ENCODE measurements at places on chromosomes 3 and 15.

DNA sequence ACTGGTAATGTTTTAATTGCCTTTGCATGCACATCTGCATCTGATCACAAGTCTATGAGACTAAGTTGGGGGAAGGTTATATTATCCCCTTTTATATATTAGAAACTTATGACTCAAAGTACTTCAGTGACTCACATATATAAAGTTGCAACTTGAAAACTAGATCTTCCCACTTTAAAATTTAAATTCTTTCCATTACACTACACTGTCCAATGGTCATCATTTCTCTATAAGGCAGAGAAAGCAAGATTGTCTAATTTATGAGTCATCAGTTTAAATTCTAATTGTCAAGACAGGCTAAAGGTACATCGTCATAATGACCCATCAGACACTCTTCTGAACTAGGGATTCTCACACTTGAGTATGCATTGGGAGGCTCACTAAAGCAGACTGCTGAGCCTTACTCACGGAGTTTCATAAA lies 37.9 kb downstream of the CPA3 start:
- no peak for DNase-seq

DNA sequence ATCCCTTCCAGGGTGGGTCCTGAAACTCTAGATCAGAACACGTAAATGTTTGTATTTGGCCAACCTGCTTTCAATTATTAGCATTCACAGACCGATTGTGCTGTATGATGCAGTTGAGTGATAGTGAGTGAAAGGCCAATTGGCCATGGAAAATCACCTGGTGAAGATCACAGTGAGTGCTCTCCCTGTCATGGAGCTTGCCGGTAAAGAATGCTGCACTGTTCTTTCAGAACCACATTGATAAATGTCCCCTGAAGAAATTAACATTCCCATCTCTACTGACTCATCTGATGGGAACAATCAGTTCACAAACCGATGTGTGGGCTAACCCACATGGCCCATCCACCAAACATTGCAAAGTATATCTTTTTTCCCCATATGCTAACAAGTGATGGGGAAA lies 324.8 kb upstream of the TBL1XR1 start:
- no peak for DNase-seq

DNA sequence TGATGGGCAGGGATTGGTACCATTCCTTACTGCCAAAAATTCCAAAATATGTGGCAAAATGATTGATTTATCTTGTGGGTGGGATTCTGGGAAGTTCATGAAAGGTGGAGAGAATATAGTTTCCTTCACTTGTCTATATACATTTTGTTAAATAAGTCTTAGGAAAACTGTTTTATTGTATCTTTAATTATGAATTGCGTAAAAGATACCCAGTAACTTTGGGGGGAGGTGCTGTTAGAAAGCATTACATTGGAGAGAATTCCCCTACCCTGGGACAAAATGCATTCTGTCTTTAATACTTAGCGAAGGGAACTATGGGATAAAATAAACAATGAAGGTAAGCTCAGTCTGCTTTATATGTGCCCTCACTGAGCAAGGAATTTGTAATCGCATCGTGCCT lies 4.6 kb downstream of the SETD5 start:
- DNase-seq: no peak

DNA sequence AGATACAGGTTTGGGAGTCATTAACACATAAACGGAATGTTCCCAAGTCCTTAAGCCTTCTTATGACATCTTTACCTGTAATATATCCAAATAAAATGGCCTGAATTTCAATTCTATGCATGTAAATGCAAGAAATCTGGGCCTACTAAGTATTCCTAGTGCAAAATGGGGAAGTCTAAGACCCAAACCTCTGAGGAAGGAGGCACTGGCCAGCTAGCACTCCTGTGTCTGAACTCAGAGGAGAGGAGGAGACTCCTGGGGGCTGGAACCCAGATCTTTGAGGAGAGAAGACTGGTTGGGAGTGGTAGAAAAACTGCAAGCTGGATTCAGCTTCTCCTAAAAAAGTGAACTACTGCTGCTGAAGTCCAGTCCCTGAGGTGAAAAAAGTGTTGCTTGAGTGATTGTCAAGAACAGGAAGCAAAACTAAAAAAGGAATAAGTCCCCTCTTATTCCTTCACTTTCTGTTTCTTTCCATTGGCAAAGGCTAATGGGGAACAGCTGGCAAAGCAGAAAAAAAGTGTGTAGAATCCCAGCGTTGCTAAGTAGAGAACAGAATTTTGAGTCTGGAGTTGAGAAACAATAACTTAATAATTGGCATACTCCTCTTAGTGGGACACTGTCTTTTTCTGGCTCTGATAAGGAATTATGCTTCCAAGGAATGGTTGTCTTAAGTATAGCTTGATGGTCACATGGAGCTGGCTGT lies 54.8 kb upstream of the ATP2C1 start:
- DNase-seq: no peak

DNA sequence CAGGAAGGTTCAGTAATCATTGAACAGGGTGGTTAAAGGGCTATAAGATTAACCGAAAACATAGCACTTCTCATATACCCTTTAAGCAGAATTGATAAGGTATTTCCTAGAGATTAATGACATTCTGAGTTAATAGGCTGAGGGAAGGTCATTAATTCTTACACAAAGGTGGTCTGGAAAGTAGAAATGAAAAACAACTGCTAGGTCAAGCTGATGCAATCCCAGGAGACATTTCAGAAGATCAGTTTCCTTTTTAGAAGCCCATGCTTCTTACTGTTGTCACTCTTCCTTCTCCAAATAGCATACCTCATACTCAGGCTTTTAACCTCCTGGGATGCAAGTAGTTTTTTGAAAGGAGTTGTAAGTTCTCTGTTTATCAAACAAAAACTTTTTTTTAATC lies 8.8 kb downstream of the FILIP1L start:
- no peak for DNase-seq

DNA sequence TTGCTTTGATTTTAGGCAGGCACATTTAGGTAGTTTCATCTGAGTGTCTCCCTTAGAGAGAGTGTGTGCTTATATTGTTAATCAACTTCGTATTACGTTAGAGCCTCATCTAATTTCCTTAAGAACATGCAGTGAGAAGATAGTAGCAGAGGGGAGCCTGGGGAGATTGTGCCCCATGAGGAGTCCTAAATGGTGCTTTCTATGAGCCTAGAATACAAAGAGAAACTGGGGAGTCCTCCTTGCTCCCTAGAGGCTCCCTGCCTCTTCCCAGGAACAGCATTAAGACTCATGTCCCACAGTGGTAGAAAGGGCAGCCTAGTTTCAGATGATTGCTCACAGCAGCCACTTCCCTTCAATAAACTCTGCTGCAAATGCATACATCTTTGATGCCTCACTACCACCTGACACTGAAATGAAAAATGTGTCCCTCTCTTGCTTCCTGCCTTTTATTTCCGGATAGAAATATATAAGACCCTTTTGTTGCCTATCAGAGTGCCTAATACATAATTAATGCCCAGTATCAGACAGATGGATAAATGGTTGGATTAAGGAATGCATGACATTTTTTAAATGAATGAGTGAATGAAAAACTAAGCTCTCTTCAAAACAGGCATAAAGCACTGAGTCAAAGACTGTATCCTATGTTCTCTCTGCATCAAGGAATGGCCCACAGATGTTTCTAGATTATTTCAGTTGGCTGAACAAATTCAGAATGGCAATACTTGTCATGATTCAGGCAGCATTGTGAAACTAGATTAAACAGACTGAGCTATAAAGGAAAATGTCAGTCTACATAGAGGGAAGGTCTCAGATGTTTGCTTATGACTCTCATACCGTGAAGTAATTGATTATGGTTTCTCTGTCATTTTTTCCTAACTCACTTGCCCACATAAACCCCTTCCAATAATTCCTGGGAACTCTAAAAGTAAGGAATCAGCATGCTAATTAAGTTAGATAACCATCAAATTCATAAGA lies 362.1 kb downstream of the LRRC3B start:
- DNase-seq: no peak

GRCh38 chr3:34863485-34863884 lies 775.8 kb upstream of the ARPP21 start:
- DNase-seq: no peak

DNA sequence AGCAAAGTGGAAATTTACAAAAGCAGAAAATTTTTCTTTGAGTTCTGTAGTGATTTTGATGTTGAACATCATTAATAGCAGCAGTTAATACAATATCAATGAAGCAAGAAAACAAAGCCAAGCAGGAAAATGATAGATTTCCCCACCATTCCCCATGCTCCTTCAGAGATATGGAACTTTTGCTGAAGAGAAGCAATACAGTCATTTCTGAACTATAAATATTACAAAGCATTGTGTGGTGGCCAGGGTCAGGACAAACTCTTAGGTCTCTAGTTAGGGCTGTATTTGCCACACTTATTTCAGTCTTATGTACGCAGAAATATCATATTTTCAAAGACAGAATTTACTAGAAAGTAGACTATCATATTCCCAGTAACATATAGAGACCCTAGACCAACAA lies 88.8 kb upstream of the P3H2 start:
- no peak for DNase-seq

- DNase-seq: no peak
These were observed 4.4 kb downstream of the CERS3 start for GRCh38 chr15:100524326-100524725.

DNA sequence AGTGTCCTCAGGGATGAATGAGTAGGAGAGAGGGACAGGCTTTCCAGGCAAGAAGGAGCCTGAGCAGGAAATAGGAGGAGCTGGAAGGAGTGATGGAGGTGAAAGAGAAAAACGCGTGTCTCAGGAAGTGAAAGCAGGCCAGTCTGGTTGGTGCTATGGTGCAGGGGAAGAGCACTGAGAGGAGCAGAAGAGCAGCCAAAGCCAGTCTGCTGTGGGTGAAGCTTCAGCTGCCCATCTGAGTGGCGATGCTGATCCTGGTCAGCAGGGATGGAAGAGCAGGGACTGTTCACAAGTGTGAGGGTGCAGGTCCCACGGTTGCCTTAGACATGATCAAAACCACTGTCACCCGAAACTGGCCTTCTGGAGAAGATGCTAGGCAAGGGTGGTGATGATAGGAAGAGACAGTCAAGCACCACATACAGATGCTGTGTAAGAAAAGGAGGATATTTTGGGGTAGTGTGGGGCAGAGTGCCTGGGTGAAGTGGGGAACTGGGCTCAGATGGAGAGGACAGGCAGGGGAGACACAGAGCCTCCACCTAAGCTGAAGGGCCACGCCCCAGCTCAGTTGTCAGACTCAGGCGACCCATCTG lies 5.5 kb upstream of the KY start:
- no peak for DNase-seq

GRCh38 chr15:96306321-96306720 lies 24.2 kb upstream of the NR2F2 start:
- no peak for DNase-seq

DNA sequence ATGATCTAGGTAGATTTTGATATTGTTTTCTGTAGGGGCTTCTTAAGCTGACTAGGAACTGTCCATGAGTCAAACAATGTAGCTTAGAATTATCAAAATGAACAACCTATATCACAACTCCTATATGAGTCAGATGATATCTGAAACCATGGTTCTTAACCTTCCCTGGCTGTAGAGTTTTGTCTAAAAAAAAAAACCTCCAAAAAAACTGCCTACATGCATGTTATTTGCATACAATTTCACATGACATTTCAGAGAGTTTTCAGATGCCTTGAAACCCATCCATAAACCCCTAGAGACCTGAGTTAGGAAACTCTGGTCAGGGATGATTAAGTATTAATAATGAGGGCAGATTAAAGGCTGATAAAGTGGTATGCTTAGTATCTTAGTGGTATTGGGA lies 157.0 kb downstream of the CHST2 start:
- DNase-seq: no peak

GRCh38 chr3:134904776-134905646 lies 110.0 kb downstream of the EPHB1 start:
- DNase-seq: no peak

GRCh38 chr3:18122264-18122663 lies 302.9 kb downstream of the SATB1 start:
- no peak for DNase-seq

DNA sequence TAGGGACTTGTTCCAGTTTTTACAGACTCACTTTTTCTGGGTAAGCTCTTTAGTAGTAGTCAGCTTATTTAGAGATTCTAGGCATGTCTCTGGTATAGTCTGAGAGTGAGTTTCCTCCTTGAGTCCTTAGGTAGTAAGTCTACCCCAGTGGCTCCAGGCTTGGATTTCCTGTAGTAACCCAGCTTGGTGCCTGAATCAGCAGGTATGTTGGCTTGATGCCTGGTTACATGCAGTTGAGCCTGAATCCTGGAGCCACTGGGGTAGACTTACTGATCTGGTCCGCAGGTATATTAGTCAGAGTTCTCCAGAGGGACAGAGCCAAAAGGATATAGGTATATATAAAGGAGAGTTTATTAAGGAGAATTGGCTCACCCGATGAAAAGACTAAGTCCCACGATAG lies 85.8 kb upstream of the RBMS3 start:
- DNase-seq: no peak

GRCh38 chr3:9301798-9302197 lies 52.4 kb upstream of the SRGAP3 start:
- DNase-seq: no peak

DNA sequence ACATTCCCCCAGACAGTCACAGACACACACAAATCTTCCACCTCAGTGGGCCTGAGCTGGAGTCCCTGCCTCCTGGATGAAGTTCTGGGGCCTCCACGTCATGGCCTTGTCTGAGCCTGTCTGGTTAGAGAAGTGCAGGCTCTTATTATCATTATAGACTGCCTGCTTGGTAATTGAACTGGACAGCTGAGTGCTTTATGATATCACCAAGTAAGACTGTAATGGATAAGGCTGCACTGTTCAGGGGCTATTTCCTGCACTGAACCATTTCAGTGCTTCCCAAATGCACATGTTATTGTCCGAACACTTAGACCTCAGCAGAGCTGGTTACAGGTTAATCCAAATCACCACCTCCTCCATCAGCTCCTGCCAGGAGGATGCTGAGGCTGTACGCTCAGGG lies 8.7 kb upstream of the ST6GAL1 start:
- DNase-seq: no peak

GRCh38 chr3:181710345-181711291 lies 1.1 kb upstream of the SOX2 start:
- no peak for DNase-seq

GRCh38 chr15:66729331-66729951 lies 27.4 kb downstream of the SMAD6 start:
- no peak for DNase-seq

GRCh38 chr3:11288021-11288491 lies 15.9 kb downstream of the ATG7 start:
- no peak for DNase-seq

DNA sequence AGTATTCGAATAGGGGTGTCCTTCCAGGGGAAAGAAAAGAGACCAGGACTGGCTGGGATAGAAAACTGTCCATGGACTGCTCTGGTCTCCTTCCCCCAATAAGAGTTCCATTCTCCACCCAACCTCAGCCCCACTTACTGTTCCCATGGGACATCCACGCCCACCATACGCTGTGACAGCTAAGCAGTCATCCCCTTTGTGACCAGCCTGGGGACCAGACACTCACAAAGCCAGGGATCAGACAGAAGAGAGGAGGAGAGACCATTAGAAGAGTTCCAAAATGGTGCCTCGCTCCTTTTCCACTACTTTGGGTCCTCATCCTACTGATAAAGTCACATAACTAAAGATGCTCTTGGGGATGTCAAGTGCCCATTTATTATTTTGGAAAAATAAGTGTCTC lies 27.6 kb upstream of the GNB5 start:
- DNase-seq: peak; percentile 17
